Right ventricle myocardium superior (tissue), 1 donor: ENCODE measurements at places on chromosomes 13 and 19.

GRCh38 chr13:46866150-46866549 lies 30.7 kb downstream of the HTR2A start:
- peak; percentile 47 for DNase-seq

DNA sequence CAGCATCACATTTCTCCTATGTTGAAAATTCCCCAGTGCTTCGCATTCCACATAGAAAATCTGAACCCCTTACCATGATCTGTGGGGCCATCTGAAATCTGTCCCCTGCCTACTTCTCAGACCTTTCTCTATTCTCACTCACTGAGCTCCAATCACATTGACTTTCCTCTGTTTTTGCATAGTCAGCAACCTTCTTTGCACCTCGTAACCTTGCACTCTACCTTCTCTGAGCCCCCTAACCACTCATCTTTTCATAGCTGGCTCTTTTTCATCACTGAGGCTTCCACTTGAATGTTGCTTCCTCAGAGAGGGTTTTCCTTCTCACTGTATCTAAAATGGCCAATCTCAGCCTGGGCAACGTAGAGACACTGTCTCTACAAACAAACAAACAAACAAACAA lies 286.3 kb downstream of the GPC5 start:
- no peak for DNase-seq

GRCh38 chr19:3068071-3068470 lies 5.8 kb upstream of the TLE5 start:
- DNase-seq, result no peak

DNA sequence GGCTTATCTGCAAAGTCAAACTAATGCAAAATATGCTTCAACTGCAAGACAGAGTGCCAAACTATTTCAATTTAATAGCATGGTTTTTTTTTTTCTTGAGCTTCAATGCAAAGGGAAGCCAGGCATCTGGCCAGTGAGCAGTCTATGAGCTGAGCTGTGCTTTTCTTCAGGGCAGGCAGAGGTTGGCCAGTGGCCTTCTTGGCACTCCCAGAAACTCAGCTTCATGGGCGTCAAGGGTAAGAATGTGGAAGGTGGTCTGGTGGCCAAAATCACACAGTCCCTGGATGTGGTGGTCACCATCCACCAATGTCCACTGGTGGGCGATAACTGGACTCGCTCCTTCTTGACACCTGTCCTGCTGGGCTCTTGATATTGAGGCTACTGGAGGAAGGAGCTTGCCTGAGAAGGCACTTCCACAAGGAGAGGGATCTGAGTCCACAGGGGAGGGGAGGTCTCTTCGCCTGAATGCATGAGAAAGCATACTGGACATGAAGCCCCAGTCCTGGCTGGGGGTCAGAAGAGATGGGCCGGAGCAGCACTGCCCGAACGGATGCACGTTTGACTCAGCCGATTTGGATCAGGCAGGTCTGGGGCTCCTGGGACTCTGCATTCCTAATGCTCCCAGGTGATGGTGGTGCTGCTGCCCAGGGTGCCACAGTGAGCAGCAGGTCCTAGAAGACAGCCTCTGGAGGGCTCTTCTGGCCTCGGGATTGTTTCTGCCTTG lies 17.1 kb downstream of the COL4A2 start:
- DNase-seq, result no peak

GRCh38 chr13:98280176-98280510 lies 103.1 kb upstream of the RNF113B start:
- no peak for DNase-seq

- no peak for DNase-seq
These were observed 397.8 kb downstream of the SLITRK5 start for GRCh38 chr13:88068975-88069374.

- DNase-seq, result no peak
These were observed 4.9 kb downstream of the ACP4 start for GRCh38 chr19:50794876-50795663.

DNA sequence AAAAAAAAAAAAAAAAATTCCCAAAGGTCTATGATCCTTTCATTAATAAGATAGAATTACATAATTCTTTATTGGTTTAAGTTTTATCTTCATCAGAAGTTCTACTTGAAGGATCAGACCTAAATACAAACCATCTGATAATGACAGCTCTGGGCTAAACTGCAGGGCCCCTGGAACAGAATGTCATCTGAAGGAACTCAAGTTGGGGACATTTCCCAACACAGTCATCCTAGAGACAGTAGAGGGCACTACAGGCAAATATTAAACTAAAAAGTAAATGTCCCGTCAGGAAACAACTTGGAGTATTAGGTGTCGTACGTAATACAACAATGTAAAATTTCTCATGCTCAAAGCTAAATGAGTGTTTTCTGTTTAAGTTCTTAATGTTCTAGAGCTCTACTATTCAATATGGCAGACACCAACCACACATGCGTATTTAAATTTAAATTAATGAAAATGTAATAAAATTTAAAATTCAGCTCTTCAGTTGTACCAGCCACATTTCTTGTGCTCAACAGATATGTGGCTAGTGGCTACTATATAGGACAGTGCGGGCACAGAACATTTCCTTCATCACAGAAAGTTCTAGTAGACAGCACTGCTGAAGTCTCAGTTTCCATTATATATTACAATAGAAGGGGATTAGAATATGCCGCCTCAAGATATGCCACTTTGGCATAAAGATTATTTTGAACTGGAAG lies 21.8 kb upstream of the NAXD start:
- no peak for DNase-seq

GRCh38 chr19:57466489-57466888 lies 9.5 kb upstream of the VN1R1 start:
- peak; percentile 70 for DNase-seq

- no peak for DNase-seq
These were observed 1471.4 kb upstream of the PCDH20 start for GRCh38 chr13:62887046-62887445.

DNA sequence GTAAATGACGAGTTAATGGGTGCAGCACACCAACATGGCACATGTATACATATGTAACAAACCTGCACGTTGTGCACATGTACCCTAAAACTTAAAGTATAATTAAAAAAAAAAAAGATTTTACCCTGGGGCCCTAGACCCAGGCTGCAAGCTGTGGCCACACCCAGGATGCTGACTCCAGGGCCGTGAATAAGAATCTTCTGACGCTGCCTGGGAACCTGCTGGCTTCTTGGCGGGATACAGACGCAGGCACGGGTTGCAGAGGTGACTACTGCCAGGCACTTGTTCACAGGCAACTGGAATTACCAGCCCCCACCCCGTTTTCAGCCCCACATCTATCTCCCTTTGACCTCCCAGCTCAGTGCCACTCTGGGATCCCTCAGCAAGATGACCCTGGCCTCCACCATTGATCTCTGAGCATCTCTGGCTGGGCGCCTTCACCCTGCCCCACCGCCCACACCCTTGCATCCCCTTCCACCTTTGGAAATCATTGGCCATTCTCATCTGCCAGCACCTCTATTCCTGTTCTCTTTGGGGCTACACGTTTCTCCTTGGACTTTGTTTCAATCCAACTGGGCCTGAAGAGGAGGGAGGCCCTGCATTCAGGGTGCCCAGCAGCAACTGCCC lies 21.1 kb upstream of the CFAP97D2 start:
- no peak for DNase-seq

DNA sequence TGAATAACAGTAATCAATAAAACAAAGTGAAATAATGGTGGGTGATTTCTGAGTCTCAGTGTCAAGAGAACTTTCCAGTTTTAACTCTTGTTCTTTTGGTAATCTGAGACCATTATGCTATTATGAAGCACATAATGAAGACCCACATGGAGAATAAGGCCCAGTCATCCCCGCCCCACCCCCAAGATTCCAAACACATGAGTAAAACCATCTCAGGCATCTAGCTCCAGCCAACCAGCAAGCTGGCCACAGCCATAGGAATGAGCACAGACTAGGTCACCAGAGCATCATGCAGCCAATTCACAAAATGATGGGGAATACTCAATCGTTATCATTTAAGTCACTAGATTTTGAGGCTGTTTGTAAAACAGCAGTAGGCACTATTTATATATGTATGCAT lies 1769.0 kb upstream of the PCDH20 start:
- no peak for DNase-seq

GRCh38 chr13:44293908-44294735 lies 79.5 kb upstream of the SERP2 start:
- DNase-seq, result no peak

DNA sequence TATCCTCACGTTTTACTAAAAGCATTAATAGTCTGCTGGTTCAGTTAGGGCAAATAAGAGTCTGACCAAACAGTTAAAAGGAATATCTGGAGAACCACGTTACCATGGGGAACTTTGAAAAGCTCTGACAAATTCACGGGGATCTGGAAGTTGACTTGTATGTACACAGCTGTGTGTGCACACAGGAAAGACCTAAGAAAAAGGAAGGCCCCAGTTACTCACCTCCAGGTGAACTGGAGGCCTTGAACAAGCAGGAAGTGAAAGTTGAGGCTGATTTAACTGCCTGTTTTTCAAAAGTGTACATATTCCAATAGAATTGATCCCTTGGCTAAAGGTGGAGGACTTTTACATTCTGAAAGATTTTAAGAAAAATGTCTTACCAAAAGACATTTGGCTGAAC lies 1891.6 kb upstream of the PCDH20 start:
- DNase-seq, result no peak

GRCh38 chr13:35694549-35695447 lies 218.3 kb upstream of the MAB21L1 start:
- DNase-seq, result no peak

DNA sequence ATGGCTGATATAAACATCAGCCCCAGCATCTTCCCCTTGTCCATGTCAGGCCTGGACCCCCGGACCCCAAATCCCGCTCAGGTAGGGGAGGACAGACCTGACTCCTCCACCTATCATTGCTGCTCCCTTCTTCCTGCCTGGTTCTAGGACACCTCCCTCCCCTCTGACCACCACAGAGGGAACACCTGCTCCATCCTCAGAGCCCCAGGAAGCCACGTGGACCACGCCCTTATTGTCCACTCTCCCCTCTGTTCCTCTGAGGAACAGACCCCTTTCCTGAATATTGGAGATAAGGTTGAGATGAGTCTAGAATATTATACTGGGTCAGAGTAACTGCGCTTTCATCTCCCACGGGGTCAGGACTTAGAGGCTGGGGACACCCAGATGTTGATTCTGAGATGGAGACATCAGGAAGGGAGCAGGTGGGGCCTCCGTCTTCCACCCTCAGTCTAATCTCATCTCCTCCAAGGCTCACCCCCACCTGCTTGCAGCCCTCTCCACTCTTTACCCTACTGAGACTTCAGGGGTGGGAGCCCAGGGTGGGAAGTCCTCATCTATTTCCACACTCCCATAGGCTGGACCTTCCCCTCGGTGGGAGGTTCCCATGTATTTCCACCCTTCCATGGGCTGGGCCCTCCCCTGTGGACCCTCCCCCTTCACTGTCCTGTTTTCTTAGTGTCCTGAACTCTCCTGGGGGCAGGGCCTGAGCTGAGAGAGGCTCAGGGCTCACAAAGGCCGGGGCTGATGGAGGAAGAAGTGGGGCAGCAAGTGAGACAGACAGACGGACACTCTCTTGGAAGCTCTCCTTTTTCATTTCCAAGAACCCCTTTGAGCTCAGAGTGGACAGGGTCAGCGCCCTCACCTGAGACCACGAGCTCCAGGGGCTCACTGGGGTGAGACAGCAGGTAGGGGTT lies 2.7 kb downstream of the LILRA4 start:
- no peak for DNase-seq

GRCh38 chr13:89923736-89924135 lies 1423.8 kb upstream of the MIR17HG start:
- DNase-seq, result no peak

DNA sequence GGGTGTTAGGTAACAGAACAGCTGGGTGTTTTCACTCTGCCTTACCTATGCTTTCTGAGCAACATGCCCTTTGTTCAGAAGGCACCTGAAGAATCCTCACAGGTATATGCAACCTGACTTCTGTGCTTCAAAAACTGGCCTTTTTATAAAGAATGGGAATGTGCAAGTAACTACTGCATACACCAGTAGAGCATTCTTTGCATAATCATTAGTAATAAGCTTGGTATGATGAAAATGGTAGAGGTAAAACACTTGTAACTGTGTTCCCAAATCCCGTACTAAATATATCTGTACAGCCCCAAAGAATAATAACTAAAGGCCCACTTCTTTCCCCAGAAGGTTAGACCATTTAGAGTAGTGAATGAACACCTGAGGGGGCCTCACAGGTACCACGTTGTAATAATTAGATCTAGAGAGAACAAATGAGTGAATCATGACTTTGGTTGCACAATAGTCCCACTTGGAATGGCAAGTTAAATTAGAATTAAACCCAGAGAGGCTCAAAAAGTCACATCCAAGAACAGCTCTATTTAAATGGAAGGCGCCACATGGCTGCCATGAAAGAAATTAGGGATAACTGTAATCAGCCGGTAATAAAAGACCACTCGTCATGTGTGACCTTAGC lies 413.9 kb downstream of the KLF12 start:
- no peak for DNase-seq

GRCh38 chr19:19535311-19536191 lies 2.5 kb upstream of the CILP2 start:
- DNase-seq, result no peak

- DNase-seq, result no peak
These were observed 389.2 kb downstream of the DIAPH3 start for GRCh38 chr13:59774491-59774971.

- DNase-seq, result peak; percentile 63
These were observed 50.3 kb upstream of the SIN3B start for GRCh38 chr19:16778796-16779411.

DNA sequence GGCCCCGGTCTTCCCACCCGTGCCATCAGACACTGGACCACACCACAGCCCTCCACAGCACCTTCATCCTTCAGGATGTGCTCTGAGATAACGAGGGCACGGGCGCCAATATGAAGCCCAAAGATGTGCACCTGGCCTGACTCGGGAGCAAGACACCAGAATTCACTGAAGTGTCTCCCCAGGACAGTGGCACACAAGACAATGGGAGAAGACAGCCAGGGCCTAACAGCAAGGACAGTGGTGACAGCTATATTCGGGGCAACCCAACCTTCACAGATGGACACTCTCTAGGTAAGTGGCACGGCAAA lies 7.2 kb downstream of the DDX39A start:
- no peak for DNase-seq

GRCh38 chr13:109821103-109821502 lies 34.7 kb upstream of the IRS2 start:
- DNase-seq, result no peak

DNA sequence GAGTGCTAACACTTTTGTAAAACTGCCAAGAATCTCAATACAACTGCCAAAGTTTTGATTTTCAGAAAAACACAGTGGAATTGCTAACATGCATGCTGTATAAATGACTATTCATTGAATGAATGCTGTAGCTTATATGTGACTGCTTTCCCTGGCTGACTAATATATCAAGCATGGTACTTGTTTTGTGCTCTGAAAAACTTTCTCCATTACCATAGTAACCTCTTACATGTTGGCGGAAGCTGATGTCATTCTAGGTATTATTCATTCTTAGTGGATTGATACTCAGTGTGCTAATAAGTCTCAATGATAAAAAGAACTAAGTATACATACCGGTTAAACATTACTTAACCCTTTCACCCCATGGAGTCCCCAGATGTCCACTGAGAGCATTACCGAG lies 166.1 kb upstream of the MYO16 start:
- DNase-seq, result no peak

GRCh38 chr13:30584051-30584731 lies 33.5 kb upstream of the USPL1 start:
- DNase-seq, result no peak
